LHCN-M2 (cell line): ENCODE measurements at places on chromosomes 2 and 18. TPM values are rescaled to one million over a fixed set of nuclear protein-coding genes. Genes with fewer than 3 reads are reported as not detected.

REG1B gene
- not detected in 2 replicates for total RNA-seq

GRCh38 chr2:43701111-43701510, 24.9 kb upstream of the C1GALT1C1L start:
- DNase-seq: no peak

GRCh38 chr2:69489793-69490192, 52.6 kb upstream of the NFU1 start:
- DNase-seq: no peak

CCDC68 gene
- total RNA-seq: 0.34 and 1.1 TPM in 2 replicates

DNA sequence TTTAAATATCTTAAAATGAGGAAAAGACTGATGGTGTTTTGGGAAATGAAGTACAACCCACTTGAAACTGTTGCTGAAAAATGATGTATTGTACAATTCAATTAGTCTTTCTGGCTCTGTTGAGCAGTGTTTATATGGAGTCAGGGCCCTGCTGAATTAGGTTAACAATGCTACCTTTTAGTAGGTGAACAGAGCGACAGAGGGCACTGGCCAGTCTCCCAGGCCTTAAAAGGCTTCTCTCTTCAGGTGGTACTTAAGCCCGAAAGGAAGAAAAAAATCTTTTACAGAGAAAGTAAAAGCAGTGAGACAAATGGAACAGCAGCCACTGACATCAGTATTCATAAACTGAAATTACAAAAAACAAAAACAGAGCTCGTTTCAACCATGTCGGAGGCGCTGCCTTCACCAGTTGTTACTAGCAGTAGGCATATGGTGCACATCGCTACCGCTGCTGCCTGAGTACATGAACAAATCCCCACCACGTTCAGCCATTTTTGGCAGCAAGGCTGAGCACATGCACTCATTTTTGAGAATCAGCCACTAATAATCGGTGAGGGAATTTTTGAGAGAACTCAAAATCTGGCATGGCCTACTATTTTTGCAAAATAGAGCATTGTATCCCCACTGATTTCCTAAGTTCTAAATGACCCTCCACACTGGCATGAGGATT, 91.8 kb downstream of the PLEKHM3 start:
- no peak for DNase-seq

GRCh38 chr2:28662468-28663181, 89.0 kb upstream of the PPP1CB start:
- peak; percentile 73 for DNase-seq

SLC19A3 gene
- 0.17 and 0.26 TPM in 2 replicates for total RNA-seq

CNGA3 gene
- total RNA-seq: 0.23 and 0.58 TPM in 2 replicates

DNA sequence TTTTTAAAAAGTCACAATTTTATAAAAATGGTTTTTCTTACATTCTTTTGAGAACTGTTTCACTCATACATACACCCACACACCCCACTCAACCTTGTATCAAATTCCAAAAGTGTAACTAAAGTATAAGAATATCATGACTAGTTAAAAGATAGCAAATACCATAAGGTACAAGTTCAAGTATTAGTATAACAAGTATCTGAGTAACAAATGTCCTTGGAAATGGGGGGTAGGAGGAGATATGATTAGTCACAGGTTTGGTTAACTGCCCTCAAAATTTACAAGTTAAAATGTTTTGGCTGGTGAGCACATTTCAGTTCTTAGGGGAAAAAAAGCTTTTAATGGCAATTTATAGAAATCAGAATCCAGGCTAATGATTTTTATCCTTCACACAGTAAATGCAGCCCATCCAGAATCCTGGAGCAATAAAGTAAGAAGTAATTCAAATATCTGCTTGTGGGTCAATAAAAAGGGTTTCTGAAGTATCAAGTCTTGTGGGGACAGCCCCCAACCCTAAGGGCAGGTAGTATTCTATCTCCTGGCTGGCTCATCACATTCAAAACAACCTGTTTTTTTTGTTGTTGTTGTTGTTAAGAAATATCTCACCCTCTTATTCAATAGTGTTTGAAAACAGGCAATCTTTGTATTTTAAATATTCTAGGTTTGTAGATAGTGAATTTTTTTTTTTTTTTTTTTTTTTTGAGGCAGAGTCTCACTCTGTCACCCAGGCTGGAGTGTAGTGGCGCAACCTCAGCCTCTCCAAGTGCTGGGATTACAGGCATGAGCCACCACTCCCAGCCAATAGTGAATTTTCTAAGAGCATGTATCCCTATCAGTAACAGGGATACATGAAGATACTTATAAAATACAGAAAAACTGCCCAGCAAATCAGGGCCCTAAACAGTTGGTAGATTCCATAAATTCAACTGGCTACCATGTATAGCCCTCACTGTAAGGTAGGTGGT, 14.5 kb downstream of the IAH1 start:
- peak; percentile 41 for DNase-seq

LRRC30 gene
- not detected in 2 replicates for total RNA-seq

CYB5A gene
- total RNA-seq: 48.4 and 60.4 TPM in 2 replicates

HOXD12 gene
- total RNA-seq: not detected in 2 replicates

- DNase-seq: no peak
These were observed 19.6 kb downstream of the RDH14 start for GRCh38 chr2:18540872-18541271.

DNA sequence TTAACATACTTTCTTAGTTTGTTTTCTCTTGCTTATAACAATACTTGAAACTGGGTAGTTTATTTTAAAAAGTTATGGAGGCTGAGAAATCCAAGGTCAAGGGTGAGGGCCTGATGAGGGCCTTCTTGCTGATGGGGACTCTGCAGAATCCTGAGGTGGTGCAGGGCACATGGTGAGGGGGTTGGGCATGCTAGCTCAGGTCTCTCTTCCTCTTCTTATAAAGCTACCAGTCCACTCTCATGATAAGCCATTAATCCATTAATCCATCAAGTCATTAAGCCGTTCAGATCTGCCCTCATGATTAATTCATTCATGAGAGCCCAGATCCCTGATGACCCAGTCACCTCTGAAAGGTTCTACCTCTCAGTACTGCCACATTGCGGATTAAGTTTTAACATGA, 21.4 kb downstream of the ALMS1 start:
- no peak for DNase-seq

GRCh38 chr18:53946594-53946993, 277.9 kb downstream of the MBD2 start:
- no peak for DNase-seq

TUBA3D gene
- 2.0 TPM in 1 of 2 replicates, not detected in the other for total RNA-seq

GRCh38 chr2:238125127-238125885, 13.2 kb upstream of the KLHL30 start:
- no peak for DNase-seq

ADNP2 gene
- 13.3 and 15.6 TPM in 2 replicates for total RNA-seq

- no peak for DNase-seq
These were observed 73.6 kb downstream of the TMEM17 start for GRCh38 chr2:62432407-62432806.

ANKRD53 gene
- total RNA-seq: 0.11 and 0.83 TPM in 2 replicates

DNA sequence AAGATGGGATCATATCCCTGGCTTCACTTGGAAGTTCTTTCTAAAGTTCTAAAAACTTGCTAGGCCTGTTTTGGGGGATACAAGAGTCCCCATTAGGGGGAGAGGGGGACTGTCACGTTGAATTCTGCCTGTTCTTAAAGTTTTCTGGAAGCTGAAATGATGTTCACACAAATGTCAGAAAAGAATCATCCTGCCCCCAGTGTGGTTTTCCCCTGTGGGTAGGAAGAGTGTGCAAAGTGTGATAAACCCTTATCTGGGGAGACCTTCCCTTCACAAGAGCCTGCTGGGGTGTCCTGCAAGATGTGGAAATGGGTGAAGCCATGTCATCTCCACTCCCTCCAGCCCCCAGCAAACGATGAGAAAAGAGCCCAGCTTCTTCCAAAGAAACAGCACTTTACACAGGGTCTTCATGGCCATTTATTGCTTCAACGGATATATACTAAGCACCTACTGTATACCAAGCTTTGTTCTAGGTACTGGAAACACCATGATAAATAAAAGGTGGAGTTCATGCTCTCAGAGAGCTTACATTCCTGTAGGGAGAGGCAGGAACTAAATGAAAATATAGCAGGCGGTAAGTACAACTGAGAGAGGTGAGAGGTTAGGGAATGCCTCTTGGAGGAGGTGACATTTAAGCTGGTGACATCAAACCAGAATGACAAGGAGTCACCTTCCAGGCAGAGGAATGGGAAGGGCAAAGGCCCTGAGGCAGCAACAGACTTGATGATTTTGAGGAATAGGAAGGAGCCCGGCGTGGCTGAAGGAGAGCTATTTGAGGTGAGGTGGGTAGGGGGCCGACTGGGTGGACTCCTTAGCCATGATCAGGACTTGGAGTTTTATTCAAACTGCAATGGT, 1.6 kb downstream of the MFSD2B start:
- DNase-seq: no peak

DNA sequence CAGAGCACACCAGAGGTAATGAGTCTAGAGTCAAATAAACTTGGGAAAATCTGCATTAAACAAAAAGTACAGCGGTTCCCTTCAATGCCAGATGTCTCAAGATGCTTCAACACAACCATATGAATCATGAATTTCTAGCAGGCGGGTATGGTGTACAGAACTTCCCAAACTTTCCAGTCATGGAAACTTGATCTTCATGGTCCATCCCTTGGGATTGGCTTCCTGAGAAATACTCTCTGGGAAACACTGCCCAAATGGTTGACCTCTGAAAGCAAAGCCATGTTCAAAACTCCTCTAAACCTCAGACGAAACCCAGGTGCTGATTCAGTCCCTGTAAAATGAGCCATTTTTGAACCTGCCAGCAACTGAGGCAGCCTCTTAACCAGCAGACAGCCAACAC, 16.4 kb upstream of the TMEM247 start:
- peak; percentile 80 for DNase-seq

DNA sequence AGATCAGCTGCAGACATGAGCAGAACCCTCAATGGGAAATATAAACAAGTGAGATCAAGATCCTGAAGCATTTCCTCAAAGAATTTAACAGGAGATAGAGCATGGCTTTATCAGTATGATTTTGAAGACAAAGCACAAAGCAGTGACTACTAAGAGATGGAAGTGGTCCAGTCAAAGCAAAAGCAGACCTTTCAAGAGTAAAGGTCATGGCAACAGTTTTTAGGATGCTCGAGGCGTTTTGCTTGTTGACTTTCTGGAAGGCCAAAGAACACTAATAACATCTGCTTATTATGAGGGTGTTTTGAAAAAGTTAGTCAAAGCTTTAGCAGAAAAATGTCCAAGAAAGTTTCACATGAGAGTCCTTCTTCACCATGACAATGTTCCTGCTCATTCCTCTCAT, 128.5 kb downstream of the KCNE4 start:
- no peak for DNase-seq

IL1RL2 gene
- 0.57 and 1.2 TPM in 2 replicates for total RNA-seq

- peak; percentile 87 for DNase-seq
These were observed 45.1 kb upstream of the SERTAD2 start for GRCh38 chr2:64698668-64699444.

GRCh38 chr2:113716291-113716690, 40.2 kb downstream of the SLC35F5 start:
- DNase-seq: no peak

PLGLB1 gene
- 0.34 and 0.96 TPM in 2 replicates for total RNA-seq

- no peak for DNase-seq
These were observed 19.6 kb downstream of the HNRNPA3 start for GRCh38 chr2:177232098-177232704.

G6PC2 gene
- not detected in 2 replicates for total RNA-seq

UGT1A10 gene
- not detected in 2 replicates for total RNA-seq

GRCh38 chr18:33594799-33595198, 16.8 kb downstream of the ASXL3 start:
- no peak for DNase-seq

GMCL1 gene
- 6.7 and 9.1 TPM in 2 replicates for total RNA-seq

DNA sequence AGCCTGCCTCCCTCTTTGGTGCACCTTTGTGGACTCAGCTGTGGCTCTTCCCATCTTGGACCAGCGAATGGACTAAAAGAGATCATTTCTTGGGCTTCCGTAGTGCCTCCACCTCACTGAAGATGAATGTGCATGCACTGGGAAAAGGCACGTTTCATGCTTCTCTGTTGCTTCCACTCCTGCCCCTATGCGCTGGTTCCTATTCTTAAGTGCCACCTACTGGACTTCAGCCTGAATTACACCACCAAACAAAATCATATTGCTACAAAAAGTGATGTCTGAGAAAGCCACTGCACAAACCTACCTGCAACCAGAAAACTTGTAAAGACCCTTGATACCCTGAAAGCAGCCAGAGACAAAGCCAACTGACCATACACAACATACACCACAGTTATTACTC, 695.6 kb downstream of the TSN start:
- no peak for DNase-seq

GRCh38 chr2:86300496-86300895, 36.9 kb downstream of the REEP1 start:
- peak; percentile 75 for DNase-seq

VIT gene
- 0.51 and 1.0 TPM in 2 replicates for total RNA-seq

DNA sequence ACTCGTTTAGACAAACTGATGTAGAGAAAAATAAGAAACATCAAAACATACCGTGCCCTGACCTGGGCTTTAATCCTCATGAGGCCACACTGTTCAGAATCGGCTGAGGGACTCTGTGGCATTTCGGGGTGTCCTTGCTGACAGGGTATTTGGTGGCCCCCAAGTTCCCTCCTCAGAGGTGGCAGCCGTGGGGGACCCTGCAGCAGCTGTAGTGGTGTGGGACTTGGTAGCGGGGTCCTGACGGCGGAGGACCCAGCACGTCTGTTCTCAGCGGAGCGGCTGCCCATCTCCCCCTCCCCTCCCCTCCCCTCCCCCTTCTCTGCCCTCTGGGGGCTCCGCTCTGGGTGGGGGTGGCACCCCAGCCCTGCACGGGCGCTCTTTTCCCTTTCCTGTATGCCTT, 18.4 kb downstream of the KCNG2 start:
- DNase-seq: no peak

DNA sequence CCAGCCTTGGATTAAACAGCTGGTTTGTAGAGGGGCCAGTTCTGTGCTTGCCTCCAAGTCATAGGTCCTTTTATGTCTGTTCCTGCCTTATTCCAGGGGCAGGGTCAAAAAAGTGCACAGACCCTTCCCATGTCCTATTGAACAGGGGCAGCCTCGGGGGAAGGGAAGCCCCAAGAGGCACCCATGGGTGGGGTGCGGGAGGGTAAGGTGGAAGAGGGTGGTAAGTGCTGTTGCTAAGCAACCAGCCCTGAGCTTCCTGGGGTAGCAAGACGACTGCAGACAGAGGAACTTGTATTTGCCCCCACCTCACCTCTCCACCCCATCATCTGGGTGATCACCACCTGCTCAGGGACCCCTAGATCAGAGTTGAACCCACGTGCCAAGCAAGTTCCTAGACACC, 7.7 kb downstream of the DNMT3A start:
- DNase-seq: no peak

EVA1A gene
- total RNA-seq: 21.4 and 29.0 TPM in 2 replicates

CYS1 gene
- total RNA-seq: 0.13 TPM in 1 of 2 replicates, not detected in the other

DNA sequence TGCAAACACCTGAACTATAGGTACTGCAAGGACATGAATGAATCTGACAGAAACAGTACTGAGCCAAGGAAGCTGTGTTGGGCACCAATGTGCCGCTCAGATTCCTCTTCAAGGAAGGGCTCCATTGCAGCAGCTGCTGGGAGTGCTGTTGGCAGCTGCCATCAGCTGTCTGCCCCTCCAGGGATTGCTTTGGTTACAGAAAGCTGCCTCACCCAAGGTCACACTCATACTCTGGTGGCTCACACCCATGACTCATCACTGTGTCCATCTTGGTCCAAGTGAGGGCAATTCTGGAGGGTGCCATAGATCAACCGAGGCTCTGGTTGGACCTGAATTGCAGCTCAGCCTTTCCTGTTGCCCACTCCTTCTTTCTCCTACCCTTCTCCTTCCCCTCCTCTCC, 24.4 kb upstream of the TRPM8 start:
- peak; percentile 80 for DNase-seq

CHST10 gene
- 12.4 and 17.1 TPM in 2 replicates for total RNA-seq
